ENCODE measurements at places on chromosomes 12 and 14.
A peak's percentile ranks its signal among the peaks of the same experiment; 100 is the strongest.

GRCh38 chr14:76695263-76695920 lies 65.9 kb upstream of the VASH1 start:
- DNase-seq: no peak

GRCh38 chr12:14698555-14698954 lies 2.2 kb upstream of the GUCY2C start:
- DNase-seq: no peak

DNA sequence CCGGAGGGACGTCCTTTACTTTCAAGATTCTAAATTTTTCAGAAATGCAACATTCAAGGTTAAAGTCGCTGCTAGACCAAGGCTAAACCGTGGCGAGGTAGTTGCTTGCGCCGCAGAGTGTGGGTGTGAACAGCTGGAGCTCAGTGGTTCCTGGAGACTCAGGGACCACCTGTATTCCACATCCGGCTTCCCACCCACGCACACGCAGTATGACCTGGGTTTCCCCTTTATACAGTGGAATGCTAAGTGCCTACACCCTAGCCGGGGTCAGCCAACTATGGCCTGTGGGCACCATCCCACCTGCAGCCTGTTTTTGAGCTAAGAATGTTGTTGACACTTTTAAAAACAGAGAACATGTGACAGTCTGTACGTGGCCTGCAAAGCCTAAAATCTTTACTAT lies 42.9 kb upstream of the TESC start:
- no peak for DNase-seq

GRCh38 chr12:591167-592023 lies 71.8 kb downstream of the NINJ2 start:
- DNase-seq: no peak

DNA sequence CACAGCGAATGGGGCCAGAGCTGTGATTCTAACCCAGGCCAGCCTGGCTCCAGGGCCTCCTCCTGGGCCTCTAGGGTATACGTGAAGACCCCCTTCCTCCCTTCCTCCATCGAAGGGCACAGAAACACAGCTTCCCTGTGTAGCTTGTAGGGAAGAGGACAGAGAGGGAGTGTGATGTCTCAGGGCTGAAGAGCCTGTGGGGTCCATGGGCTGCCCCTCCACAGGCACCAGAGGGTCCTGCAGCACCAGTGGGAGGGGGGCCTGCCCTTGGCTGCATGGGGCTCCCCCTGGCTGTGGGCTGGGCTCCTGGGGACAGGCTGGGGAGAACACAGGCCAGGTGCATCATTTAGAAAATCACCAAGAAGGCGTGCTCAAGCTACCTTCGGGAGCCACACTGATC lies 178.5 kb downstream of the CALM1 start:
- DNase-seq: no peak

GRCh38 chr14:52124791-52125684 lies 56.2 kb upstream of the NID2 start:
- peak; percentile 92 for DNase-seq

DNA sequence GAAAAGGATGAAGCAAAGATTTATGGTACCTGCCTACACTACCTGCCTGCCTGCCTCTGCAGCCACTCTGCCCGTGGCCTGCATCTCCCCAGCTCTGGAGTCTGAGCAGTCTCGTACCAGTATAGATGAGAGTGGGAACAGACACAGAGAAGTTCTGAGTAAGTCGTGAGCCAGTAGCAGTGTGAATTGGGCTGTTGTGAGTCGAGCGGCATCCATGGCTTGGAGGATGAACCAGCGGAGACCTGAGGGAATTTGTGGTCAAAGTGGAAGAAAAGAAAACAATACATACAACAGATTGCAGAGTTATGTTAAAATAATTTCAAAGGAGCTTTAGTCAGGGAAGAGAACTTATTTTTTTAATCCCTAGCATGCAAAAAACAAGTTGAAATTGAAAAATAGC lies 25.3 kb downstream of the C2CD5 start:
- no peak for DNase-seq

DNA sequence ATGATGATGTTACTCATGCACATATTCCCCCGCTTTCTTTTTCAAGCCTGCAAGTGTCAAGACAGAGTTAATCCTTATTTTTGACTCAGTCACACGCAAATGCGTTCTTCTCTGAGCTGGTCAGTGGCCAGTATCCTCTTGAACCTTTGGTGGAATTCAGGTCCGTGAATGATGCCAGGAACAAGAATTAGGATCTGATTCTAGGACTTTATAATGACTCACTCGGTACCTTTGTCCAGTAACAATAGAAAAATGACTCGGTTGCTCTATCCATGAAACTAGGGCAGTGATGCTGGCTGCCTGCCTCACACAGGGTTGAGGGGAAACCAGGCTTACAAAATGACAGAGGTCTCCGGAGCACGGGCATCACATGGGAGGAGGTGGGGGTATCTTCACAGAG lies 185.8 kb upstream of the NUDT4 start:
- peak; percentile 81 for DNase-seq

- DNase-seq: no peak
Observed at GRCh38 chr14:50052517-50052916, 63.9 kb downstream of the VCPKMT start.

GRCh38 chr14:53663709-53664108 lies 292.9 kb downstream of the BMP4 start:
- peak; percentile 37 for DNase-seq

DNA sequence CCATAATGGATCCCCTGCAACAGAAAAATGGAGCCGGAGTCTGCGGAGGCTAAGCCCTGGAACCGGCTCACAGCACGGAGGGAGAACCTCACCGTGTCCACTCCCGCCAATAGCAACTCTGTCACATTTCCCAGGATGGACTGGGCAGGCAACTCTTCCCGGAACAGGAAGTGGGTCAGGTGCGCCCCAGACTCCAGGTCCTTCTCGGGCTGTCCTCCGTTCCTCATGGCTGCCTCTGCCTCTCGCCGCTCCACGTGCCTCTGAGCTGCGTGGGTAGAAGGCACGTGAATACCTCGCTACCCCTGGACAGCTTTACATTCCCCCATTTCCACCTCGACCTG lies 2.2 kb downstream of the CYP27B1 start:
- no peak for DNase-seq

- DNase-seq: no peak
Observed at GRCh38 chr14:22249770-22250169, 339.3 kb downstream of the DAD1 start.

DNA sequence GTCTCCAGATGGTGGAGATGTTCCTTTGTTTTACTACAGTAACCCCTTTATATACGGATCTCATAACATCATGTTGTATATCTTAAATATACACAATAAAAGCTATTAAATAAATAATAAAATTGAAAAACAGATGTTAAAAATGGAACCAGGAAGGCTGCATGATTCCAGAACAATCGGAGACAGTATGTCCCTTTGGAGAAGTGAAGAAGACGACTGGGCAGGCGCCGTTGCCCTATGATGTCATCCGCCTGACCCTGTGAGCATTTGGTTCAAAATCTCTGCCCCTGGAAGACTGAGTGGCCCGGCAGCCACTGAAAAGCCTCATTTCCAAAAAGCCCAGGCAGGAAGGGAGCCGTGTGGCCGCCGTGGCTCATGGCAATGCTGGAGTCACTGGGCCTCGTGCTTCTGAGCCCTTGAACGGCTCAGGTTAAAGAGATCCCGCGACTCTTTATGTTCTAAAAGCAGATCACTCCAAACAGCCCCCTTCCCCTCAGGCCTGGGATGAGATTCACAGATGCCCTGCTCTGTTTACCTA lies 30.8 kb downstream of the RIMBP2 start:
- no peak for DNase-seq

DNA sequence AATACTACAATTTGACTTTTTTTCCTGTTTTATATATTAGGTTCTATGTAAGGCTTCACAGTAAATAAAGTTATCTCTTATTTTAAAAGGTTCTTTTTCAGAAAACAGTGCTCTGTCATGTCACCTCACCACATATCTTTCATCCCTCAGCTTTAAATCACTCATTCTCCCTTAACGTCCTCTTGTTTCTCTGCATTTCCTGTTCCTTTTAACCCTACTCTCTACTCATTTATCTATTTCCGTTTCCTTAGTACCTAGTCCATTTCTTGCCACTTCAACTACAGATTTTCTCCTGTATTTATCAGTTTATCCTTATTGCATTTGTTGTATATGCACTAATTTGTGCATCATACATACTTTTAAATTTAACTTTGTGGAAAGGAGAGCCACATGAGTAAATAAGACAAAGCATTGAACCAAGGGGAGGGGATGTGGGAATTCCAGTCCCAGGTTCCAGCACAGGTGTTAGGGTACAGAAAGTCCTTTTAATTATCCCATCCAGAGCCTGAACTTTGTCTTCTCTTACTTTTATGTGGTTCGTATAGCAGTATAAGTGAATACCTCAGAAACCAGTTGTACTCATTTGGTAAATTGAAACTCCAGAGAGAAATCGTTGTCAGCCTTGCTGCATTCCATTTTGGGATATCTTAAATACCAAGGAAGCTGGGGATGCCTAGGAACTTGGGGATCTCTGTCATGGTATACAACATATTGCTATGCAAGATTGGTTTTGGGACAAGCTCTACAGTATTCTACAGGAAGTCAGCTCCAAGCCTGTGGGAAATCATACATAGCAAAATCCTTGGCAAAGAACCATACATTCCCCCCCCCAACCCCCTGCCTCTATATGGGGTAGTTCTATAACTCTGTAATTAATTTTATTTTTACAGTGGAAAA lies 120.5 kb downstream of the DIP2B start:
- no peak for DNase-seq

- DNase-seq: no peak
Observed at GRCh38 chr12:56080556-56081138, 682 bp downstream of the ERBB3 start.

GRCh38 chr14:54549862-54550261 lies 17.1 kb upstream of the SAMD4A start:
- DNase-seq: peak; percentile 29

DNA sequence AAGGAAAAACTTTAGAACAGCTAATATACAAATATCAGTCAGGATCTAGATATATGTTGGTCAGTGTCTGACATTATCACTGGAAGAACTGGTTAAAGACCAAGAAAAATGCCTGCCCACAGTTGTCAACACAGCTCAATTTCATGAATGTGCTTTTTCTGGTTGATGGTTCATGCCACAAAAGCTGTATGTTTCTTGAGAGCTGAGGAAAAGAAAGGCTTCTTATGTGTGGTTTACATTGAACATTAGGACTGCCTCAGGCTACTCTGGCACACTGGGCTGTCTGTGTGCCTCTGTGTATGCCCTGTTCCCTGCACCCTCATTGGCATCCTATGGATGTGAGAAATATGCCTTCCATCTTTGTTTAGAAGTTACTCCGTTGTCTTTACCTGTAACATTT lies 218.8 kb upstream of the RGS6 start:
- DNase-seq: no peak

GRCh38 chr14:73238424-73238852 lies 1.1 kb downstream of the PAPLN start:
- peak; percentile 87 for DNase-seq

GRCh38 chr12:32983332-32983731 lies 86.8 kb upstream of the PKP2 start:
- no peak for DNase-seq

GRCh38 chr12:59665701-59666100 lies 69.9 kb downstream of the SLC16A7 start:
- no peak for DNase-seq

DNA sequence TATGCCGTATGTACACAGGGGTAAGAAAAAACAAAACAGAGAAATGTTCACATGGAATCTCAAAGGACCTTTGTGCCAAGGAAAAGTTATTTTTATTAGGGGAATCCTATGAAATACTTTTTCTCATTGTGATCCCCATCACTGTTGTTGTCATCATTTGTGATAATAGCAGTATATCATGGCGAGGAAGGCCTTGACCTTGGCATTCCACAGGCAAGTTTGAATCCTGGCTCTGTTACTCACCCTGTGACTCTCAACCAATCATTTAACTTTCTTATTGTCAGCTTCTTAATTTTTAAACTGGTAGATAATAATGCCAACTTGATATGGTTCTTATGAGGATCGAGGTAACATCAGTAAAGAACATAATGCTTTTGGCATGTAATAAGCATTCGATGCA lies 142.2 kb upstream of the DDHD1 start:
- no peak for DNase-seq

DNA sequence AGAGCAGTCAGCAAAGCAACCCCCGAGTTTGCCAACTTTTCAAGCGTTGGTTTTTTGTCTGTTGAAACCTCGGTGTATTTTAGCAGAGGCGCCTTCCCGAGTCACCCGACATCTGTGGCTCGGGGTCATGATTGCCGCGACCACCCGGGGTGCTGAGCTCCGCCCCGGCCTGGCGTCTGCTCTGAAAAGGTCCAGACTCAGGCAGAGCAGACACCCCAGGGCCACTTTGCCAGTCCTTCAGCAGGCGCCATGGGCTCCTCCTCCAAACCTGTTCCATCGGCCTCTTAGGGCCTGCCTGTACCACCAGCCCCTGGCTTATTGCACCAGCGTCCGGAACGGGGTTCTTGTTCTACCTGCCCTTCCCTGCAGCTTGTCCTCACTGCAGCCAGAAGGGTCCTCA lies 19.1 kb downstream of the ANKRD9 start:
- DNase-seq: no peak

- DNase-seq: no peak
Observed at GRCh38 chr12:19191089-19191488, 61.6 kb downstream of the PLEKHA5 start.

DNA sequence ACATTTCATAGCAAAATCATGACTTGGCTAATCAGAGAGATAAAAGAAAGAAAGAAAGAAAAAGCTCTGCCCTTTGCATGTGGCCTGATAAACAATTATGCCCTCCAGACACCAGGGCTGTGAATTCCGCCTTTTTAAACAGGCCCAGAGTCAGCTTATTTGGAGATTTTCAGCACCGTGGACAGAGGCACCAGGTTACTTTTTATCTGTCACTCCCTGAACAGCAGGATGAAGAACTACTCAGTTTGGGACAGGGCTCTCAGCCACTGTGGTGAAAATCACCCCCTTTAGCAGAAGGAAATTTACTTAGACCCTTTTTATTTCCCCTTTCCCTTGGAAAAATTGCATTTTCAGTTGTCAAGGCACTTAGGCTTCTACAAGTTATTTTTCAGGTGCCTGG lies 359.9 kb downstream of the NRXN3 start:
- peak; percentile 3 for DNase-seq

- peak; percentile 12 for DNase-seq
Observed at GRCh38 chr12:87317302-87317701, 711.9 kb downstream of the C12orf50 start.

GRCh38 chr12:41512497-41512896 lies 324.4 kb downstream of the PDZRN4 start:
- no peak for DNase-seq

- DNase-seq: no peak
Observed at GRCh38 chr14:48417715-48418500, 742.5 kb upstream of the MDGA2 start.

GRCh38 chr12:43676183-43676813 lies 82.3 kb downstream of the PUS7L start:
- DNase-seq: peak; percentile 20

DNA sequence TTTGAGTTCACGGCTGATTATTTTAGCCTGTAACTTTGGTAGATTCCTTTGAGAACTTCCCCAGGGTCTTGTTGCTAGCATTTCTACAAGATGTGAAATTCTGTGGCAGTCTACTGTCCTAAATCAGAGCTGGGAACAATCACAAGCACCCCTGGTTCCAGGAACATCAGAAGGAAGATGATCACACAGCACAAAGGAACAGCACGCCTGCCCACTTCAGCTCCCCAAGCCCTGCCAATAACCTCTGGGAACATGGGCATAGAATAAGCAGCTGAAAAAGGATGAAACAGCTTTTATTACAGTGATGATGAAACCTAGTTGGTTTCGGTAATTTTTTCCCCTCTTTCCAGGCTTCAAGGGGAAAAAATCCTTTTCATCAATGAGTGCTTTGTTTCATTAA lies 12.3 kb downstream of the GPR19 start:
- no peak for DNase-seq

- DNase-seq: no peak
Observed at GRCh38 chr12:89468648-89469326, 55.8 kb downstream of the GALNT4 start.

Data from M059J (cell line).